ENCODE measurements at places on chromosomes 2 and 18.

DNA sequence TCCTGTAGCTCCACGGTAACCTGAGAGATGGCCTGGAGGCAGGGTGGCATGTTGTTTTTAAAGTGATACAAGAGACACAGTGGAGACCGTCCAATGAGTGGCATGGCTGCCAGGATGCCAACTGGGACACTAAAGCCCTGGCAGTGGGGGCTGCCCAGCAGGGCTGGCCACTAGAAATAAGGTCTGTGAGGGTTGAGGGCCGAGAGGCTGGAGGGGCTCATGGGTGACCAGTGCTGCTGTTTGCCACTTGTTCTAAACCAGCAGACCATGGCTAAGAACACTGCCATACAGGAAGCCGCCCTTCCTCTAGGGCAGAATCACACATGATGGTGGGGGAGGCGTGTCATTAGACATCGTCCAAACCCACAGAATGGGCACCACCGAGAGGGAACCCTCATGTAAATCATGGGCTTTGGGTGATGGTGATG, 71.9 kb downstream of the ALPK2 start:
- no peak for DNase-seq

DNA sequence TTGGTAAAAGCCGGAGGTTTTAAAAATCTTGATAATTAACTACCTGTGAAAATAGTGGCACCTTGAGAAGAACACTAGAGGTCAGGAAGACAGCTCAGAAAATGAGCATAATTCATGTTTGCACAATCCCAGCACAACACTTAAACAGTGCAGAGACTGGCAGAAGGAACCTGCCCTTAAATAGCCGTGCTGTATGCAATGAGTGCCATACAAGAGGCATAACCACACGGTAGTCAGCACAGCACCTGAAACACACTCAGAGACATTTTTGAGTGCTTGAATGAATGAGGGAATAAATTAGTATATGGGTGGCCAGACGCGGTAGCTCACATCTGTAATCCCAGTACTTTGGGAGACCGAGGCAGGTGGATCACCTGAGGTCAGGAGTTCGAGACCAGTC, 164.9 kb downstream of the PAX3 start:
- no peak for DNase-seq

DNA sequence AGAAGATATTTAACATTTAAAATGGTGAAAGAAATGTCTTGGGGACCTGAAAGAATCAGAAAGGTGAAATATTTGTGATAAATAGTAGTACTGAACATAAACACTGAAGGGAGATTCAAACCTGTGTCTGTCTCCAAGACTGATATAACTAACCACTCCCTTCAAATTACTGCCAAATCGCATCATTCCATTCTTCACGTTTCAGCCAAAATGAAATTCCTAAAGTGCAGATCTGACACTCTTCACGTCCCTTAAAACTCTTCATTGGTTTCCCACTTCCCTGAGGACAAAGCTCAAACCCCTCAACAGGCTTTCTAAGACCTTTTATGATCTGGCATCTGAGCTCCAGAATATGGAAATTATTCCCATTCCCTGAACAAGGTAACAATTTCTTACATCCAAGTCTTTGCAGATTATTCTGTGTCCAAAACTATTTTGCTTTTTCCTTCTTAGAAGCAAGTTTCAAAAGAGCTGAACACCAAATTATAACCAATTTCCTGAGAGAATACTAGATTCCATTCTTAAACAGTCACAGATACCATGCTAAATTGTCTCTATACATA, 18.9 kb downstream of the SLC8A1 start:
- DNase-seq, result no peak

- DNase-seq, result no peak
Observed at GRCh38 chr18:8828798-8829197, 123.4 kb downstream of the MTCL1 start.

DNA sequence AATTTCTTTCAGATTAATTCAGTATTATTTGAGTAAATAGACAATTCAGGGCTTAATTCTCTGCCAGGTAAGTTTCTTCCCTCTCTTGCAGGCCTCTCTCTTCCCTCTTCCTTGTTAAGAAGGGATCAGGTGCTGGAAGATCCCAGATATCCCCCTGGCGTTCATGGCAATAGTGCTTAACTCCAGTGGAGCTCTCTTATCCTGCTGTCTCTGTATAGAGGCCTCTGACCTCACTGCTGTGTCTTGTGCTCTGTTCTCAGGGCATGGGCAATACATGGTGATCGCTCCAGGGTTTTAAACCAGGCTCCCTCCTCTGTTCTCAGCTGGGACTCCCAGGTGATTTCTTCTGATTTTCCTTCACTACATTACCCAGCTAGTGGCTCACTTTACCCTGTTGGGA, 226.8 kb downstream of the MC4R start:
- no peak for DNase-seq

GRCh38 chr18:11767329-11767728, 78.3 kb downstream of the GNAL start:
- no peak for DNase-seq

DNA sequence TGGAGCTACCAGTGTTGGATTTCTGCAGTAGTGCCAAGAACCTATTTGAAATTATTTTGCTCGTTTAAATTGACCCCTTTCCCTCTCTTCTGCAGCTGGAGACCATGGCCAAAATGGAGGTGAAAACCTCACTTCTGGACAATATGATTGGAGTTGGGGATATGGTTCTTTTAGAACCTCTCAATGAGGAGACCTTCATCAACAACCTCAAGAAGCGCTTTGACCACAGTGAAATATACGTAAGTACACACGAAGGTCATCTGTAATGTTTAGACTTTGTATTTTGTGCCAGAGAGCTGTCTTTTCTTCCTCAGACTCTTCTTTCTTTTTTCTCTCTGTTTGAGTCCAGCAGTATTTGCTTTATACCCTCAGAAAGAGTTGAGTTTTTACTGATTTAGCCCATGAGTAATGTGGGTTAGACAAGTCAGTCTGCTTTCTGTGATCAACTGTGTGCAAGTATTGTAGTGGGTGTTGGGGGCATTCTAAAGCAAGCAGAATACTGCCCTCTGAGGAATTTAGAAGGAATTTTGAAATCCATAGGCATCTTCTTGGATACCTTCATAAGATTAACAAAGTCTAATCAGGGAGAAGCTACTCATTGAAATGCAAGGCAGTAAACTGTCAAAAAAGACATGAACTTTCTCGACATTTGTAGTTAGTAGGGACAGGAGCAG, 31.7 kb downstream of the MYO1B start:
- no peak for DNase-seq

GRCh38 chr2:29420999-29421782, 306.0 kb downstream of the CLIP4 start:
- no peak for DNase-seq

DNA sequence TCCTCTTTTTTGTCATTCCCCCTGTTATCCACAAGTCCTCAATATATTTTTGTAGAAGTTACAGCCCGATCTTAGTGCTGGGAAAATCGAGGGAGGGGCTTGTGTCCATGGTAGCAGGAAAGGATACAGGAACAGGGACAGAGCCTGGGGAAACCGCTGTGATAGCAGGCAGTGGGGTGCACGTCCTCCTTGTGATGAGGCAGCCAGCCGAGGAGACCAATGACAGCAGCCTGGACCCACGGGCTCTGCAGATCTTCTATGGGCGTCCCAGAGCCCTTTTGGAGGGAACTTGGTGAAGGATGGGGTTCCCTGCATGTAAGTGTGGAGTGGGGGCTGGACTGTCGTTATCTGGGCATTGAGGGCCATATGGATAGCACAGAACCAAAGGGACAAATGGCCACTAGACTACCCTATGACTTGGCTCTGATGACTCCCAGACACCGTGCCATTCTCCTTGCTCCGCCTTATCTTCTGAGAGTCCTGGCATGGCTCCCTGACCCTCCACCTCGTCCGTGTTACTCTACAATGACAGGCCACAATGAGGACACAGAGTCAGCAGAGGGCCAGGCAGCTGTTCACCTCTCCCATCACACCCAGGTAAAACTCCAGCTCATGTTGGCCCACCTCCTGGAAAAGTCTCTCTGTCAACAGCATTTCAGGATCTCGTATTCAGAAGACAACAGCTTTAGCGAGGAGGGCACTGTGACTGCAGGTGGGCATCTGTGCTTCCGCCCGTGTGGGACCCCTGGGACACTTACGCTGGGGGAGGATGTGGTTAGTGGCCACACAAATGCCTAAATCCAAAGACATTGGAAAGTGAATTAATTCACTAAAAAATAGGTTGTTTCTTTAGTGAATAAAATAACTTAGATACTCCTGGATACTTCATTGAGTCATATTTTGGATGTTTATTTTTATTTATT, 100.1 kb downstream of the VAPA start:
- no peak for DNase-seq

DNA sequence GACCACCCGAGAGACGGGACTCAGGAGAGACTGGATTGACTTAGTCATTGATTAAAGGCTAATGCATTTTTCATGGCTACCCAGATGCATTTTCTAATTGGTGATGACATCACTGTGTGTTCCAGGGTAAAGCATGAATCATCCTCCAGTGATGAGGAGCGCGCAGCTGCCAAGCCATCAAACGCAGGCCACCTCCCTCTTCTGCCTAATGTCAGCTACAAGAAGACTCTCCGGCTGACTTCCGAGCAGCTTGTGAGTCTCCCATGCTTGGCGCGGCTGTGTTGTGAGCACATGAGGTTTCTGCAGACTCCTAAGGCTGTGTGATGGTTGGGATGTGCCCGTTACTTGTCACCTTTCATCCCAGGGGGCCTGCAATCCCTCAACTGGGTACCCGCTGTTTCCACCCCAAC, 56.4 kb downstream of the LPIN1 start:
- DNase-seq, result no peak

- no peak for DNase-seq
Observed at GRCh38 chr2:136527560-136527959, 237.8 kb upstream of the THSD7B start.

- DNase-seq, result no peak
Observed at GRCh38 chr18:62730941-62731340, 15.6 kb downstream of the PHLPP1 start.

- DNase-seq, result no peak
Observed at GRCh38 chr2:32383858-32384257, 27.0 kb downstream of the BIRC6 start.

- DNase-seq, result no peak
Observed at GRCh38 chr2:113277474-113278072, 1.1 kb downstream of the PAX8 start.

GRCh38 chr2:113136828-113137775, 9.7 kb downstream of the IL1RN start:
- DNase-seq, result peak; percentile 26

GRCh38 chr18:73150199-73150598, 282.4 kb upstream of the NETO1 start:
- DNase-seq, result no peak

GRCh38 chr2:189557373-189557772, 23.2 kb downstream of the SLC40A1 start:
- DNase-seq, result no peak

DNA sequence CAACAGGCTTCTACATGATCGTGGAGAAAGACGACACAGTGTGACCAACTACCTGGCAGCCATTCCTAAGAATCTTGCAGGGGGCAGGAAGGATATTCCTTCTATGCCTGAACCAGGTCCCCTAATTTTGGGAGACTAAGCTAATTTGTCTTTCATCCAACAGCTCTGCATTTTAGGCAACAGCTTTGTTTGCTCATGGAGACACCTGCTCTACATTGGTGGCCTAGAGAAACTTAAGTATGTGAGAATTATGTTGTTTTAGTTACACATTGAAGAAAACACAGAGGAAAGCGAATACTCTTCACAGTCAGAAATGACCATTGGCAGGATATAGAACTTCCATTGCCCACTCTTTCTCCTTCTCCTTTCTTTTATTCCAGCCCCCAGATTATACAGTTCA, 75.2 kb downstream of the ASXL3 start:
- no peak for DNase-seq

- no peak for DNase-seq
Observed at GRCh38 chr2:153786016-153786415, 85.7 kb upstream of the GALNT13 start.

All from central memory CD4-positive, alpha-beta T cell (primary cell).